ENCODE measurements at places on chromosomes 3 and 15.
A peak's percentile ranks its signal among the peaks of the same experiment; 100 is the strongest.

DNA sequence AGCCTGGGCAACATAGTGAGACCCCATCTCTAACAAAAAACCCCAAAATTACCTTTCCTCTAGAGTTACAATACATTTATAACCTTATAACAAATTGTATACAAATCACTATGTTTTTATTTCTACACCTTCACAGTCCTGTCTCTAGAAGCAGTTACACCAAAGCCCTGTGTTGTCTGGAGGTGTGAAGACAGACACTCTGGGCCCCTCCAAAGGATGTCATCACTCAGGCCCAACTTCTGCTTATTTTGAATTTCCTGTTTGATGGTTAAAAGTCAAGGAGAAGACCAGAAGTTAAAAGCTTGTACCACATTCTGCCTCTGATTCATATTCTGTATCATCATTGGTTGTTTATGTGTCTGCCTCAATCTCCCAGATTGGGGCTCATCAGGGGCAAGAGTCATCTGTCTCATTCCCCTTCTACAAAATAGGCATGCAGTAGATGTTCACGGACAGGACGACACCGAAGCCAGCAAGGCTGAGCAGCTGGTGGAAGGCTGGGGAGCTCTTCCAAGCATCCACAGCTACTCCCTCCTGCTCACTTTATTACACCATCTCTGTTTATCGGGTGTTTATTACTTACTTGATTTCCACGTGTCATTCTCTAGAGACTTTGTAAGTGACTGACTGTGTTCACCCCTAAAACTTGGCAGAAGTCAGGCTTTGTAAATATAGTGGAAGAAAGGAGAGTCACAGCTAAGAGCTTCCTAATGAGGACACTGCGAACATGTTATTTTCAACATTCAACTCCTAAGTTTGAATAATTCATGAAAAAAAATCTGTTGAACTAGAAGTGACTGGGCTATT, 136.8 kb upstream of the ANKRD28 start:
- no peak for DNase-seq

GRCh38 chr15:38530113-38530512, 34.5 kb downstream of the RASGRP1 start:
- DNase-seq = no peak

DNA sequence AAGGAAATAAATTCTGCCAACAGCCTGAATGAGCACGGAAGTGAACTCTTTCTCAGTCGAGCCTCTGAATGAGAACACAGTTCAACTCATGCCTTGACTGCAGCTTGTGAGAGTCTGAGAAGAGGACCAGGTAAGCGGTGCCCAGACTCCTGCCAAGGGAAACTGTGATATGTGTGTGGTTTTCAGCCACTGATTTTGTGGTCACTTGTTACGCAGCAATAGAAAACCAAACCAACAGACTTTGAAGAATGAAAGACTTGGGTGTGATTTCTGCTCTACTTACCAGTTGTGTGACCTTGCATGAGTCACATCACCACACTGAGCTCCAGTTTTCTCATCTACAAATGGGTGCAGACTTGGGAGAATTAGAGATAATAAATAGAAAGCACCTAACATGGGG, 30.6 kb upstream of the FAM107A start:
- no peak for DNase-seq

GRCh38 chr3:31980530-31981205, 394 bp downstream of the OSBPL10 start:
- DNase-seq = no peak

- no peak for DNase-seq
These were observed 378.1 kb downstream of the NSUN3 start for GRCh38 chr3:94440767-94441493.

DNA sequence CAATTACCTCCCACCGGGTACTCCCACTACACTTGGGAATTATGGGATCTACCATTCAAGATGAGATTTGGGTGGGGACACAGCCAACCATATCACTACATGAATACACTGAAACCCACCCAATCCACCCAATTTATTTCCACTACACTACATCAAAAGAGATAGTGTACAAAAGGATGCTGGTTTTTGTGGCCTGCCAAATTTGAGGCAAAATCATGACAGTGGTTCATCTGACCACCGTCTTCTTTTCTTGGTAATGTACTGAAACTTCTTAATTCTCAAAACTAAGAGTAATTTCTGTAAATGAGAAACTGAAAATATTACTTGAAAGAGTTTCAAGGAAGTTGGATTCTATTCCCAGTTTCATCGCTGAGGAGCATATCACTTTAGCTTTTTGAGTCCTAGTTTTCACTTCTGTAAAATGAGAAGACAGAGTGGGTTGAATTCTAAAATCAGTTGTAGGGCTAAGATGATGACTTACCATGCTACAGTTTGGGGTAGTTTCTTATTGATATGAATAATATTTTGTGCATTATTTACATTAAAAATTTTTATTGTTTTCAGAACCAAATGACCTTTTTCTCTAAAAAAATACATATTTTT, 360.4 kb upstream of the CNTN6 start:
- no peak for DNase-seq

DNA sequence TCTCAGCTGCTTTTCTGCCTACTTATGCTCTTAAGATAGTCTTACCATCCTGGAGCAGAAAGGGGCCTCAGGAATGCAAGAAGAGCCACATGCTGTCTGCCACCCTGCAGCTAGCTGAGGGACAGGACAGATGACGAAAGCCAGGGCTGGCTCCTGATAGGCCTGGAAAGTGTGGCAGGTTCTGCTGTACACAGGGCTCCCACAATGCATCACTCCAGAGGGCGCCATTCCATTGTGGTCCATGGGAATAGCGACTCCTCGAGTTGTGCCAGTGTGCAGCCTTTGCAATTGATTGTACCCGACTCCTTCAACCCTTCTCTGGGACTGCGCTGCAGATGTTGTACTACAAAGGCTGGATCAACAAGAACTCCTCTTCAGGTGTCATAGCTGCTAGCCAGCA, 11.2 kb downstream of the ACAN start:
- no peak for DNase-seq

DNA sequence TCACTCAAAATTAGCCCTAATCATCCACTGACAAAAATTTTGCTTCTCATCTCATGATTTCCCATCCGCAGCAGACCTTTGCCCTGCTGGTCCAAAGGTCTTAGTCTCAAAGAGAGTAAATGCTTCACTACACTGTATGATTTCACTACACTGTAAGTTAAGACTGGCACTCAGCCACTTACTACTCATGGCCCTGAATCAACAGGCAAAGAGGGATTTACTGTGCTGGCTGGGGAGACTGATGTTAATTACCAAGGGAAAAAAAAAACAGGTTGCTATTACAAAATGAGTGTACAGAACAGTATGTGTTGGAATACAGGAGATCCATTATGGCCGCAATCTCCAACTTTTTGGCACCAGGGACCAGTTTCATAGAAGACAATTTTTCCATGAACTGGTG, 214.8 kb downstream of the ZMAT3 start:
- no peak for DNase-seq

DNA sequence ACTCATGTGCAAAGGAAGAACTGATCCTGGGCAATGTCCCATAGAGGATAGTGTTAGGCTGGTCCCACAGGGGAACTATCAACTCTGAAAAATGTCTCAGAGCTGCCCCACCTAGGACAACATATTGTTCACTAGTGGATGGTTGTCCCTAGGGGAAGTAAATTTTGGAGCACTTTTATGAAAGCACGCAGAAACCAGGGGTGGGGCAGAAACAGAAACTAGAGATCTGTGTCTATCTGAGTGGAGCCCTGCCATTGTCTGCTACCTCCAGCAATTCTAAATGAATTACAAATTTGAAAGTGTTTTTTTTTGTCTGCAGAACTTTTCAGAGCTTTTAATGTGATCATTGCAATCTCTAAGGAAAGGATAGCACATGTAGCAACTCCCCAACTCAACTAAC, 357.1 kb upstream of the PROK2 start:
- DNase-seq = no peak

DNA sequence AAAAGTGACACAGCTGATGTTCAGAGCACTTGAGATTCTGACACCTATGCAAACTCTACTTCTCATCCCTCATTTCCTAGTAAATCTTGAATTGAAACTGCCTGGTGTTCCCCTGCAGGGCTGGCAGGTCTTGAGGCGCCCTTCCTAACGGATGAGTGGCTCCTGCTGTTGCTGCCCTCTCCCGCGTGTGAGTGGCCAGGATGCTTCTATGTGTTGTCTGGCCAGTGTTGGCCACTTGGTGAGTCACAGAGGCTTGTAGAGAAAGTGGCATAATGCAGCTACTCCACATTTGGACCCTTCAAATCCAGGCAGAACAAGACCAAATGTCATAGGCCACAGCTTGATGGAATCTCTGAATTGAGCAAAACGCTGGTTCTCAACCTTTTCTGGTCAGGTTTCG, 63.6 kb downstream of the MOBP start:
- no peak for DNase-seq

DNA sequence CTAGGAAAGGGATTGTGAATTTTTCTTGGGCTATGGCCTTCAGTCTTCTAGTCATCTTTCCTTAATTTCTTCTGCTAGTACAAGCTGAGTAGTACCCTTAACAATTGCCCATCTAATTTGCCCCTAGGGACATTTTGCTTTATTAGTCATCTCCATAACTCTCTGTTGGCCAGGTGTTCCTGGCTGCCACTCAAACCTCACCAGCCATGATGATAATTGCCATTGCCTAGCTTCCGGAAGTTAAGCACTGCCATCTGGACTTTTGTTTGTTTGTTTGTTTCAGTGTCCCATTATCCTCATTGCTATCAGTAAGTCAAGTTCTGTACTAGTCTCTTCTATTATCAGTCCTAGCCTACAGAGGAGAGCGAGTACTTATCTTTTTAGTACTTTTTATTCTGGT, 36.6 kb upstream of the UBL7 start:
- DNase-seq = peak; percentile 56

DNA sequence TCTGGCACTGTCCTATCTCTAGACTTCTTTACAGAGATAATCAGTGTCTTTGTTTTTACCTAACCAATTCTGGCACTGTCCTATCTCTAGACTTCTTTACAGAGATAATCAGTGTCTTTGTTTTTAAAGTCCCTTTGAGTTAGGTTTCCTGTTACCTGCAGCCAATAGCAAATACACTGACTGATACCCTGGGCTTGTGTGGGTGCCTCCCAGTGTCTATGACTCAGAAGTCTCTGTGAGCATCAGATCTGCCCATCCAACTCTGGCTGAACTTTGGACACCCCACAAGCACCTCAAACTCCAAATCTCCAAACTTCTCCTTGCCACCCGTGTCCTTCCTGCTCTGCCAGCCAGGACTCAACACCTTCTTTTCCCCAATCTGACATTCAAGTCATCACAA, 30.4 kb downstream of the SLC41A3 start:
- no peak for DNase-seq

GRCh38 chr3:159924411-159924810, 64.2 kb upstream of the IL12A start:
- DNase-seq = no peak

DNA sequence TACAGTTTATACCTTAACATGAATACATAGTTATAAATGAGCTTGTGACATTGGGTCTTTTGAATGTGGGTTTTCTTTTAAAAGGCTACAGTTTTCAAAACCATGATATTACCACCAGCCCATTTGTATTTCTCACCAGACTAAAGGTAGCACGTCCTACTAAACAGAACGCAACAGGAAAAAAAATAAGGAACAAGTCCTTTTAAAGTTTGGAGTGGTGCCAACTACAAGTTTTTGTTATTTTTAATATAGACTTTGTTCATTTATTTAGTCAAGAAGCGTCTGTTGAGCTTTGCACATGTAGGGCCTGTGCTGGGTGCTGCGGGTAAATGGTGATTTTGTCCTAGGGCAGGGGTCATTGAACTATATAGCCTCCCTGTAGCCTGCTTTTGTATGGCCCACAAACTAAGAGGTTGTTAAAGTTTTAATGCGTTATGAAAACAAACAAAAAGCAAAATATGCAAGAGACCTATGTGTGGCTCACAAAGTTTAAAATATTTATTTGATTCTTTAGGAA, 164.4 kb downstream of the GHSR start:
- no peak for DNase-seq

GRCh38 chr3:188421836-188422540, 268.0 kb downstream of the LPP start:
- DNase-seq = no peak

DNA sequence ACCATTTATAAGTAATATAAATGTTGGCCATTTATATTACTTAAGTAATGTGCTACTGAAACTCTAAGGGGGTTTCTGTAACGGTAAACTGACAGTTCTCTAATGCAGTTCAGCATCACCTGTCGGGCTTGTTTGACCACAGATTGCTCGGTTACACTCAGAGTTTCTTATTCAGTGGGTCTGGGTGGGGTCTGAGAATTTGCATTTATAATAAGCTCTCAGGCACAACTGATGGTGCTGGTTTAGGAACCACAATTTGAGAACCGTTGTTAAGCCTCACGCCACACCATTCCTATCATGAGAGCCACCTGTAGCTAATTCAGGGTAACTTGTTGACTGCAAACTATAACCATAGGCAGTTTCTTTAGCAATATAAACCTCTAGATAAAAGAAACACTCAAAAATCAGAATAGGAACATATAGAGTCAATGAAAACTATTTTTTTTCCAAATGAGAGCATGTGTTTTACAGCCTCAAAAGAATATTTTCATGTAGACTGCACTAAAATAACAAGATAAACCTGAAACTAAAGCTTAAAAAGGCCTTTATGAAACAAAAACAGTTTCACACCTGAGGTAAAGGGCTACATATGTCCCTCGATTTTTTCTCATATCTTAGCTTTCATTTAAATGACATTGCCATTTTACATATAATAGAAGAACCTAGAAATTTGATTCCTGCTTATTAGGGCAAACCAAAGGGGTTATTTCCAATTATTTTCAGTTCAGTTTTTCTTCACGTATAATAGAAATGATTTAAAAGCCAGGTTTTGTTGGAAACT, 604.8 kb downstream of the UNC13C start:
- no peak for DNase-seq

All from NCI-H187 treated with DMSO at 0.1 percent for 48 hours (cell line).